ENCODE measurements at places on chromosomes 1 and 21.

- no peak for DNase-seq
Observed at GRCh38 chr1:230303822-230304221, 122.3 kb downstream of the PGBD5 start.

GRCh38 chr1:27583479-27583878, 20.5 kb downstream of the AHDC1 start:
- DNase-seq, result no peak

- no peak for DNase-seq
Observed at GRCh38 chr1:151606384-151606783, 5.5 kb upstream of the SNX27 start.

DNA sequence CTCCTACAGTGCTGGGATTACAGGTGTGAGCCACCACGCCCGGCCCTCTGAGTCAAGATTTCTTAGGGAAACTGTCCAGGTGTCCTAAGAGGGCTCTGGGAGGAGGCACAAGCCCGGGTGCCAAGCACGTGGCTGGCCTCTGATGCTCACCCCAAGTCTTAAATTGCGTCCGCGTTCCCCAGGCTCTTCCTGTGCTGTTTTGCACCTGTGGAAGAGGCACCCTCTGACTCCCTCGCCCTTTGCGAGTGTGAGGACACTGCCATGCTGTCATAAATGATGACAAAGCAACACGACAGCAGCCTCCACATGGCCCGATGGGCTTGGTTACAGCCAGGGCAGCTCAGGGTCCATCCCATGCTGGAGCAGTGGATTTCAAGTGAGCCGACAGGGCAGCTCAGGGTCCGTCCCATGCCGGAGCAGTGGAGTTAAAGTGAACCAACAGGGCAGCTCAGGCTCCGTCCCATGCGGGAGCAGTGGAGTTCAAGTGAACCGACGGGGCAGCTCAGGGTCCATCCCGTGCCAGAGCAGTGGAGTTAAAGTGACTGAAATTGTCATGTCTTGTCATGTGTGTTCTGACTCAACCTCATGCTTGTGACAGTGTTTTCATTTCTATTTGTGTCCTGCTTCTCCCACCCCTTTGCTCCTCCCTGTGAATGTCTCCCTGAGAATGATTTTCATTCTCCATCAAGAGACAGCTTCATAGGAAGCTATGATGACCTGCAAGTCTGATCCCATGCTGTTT, 33.9 kb downstream of the PCNT start:
- DNase-seq, result no peak

DNA sequence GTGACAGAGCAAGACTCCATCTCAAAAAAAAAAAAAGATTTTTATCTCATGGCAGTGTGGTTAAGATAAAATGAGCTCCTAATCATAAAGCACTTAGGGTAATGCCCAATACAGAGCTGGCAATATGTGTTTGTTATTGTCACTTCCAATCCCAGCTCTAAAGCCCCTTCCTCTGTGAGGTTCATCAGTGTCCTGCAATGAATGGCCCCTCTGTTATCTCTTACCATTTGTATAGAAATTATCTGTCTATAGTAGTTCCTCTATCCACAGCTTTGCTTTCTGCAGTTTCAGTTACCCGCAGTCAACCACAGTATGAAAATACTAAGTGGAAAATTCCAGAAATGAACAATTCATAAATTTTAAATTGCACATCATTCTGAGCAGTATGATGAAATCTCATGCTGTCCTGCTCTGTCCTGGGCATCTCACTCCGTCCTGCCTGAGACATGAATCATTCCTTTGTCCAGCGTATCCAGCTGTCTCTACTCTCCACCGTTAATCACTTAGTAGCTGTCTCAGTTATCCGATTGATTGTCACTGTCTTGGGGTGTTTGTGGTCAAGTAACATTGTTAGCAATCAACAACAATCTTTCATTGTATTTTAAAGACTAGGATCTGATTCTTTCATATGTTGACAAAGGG, 50.2 kb upstream of the DNAH14 start:
- DNase-seq, result no peak

- DNase-seq, result no peak
Observed at GRCh38 chr1:171226747-171227370, 21.4 kb upstream of the FMO1 start.

- DNase-seq, result no peak
Observed at GRCh38 chr1:214404571-214405213, 123.7 kb downstream of the SMYD2 start.

DNA sequence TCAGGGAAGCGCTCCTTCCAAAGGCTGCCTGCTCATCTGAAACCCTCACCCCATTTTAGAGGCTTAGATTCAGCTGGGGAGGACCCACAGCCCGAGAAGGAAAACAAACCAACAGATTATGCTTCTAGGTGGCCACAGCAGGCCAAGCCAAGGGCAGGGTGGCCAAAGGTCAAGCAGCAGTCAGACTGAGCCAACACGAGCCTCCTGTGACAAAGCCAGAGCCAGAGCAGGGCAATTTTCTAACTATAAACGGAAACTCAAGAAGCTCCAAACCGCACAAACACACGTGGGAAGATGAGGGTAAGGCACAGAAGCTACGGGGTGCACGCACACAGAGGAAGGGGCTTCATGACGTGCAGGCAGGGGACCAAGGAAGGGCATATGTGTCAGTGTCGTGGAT, 64.1 kb downstream of the PLEKHA6 start:
- no peak for DNase-seq

GRCh38 chr1:109785446-109786111, 21.9 kb upstream of the EPS8L3 start:
- DNase-seq, result no peak

GRCh38 chr1:106603616-106604015, 452.9 kb upstream of the PRMT6 start:
- no peak for DNase-seq

DNA sequence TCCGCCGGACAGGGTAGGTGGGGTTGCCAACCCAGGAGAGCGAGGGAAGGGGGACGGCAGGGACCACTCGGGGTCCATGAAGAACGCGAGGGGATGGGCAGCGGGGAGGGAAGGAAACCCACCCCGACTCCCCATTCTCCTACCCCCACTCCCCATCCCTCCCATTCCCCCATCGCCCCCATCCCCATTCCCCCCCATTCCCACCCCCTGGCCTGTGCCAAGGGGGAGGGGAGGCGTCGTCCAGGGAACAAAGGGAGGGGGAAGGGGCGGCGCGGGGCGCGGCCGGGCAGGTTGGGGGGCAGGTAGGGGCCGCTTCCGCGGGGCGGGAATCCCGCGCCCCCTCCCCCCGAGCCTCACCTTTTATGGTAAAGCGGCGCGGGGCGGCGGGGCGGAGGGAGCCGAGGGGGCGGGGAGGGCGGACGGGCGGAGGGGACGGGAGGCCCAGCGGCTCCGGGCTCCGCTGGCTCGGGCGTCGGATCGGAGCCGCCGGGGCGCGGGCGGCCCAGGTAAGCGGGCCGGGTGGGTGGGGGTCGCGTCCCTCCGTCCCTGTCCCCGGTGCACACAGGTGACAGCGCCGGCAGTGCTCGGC, at the start of gene FBLIM1:
TSS of gene FBLIM1 (plus strand) at position 453 of the 589 bp plus-strand sequence. CDS start 6,189 bp downstream, outside the sequence.
- DNase-seq, result no peak

- no peak for DNase-seq
Observed at GRCh38 chr1:109116286-109116685, 2.4 kb downstream of the ELAPOR1 start.

DNA sequence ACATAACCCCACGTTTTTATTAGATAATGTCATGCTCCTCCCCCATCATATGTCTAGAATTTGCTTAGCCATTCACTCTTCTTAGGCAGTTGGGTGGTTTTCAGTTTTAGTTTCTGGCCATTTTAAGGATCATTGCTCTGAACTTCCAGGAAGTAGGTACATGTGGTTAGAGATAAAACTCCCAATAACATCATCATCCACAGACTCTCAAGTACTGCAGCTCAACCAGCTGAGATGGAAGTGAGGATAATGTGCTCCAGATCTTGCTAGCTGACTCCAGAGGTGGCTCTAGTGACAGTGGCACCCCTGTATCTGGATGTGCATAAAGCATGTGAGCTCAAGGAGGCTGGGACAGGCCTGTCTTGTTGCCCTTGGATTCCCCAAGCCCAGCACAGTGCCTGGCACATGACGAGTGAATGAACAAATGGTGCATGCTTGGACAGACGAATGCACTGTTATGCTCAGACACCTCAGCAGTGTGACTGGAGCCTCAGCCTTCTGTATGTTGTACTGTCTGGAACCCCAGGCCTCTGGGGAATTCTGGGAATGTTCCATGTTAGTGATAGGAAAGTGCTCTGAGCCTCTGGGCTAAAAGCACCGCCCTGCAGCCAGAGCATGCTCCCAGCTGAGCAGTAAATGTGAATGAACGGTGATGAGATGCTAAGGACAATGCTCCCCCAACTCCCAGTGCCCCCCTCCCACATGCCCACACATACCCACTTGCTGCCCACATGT, 16.4 kb upstream of the KCNN3 start:
- DNase-seq, result no peak

- no peak for DNase-seq
Observed at GRCh38 chr1:52487632-52488031, 65.3 kb downstream of the TUT4 start.

DNA sequence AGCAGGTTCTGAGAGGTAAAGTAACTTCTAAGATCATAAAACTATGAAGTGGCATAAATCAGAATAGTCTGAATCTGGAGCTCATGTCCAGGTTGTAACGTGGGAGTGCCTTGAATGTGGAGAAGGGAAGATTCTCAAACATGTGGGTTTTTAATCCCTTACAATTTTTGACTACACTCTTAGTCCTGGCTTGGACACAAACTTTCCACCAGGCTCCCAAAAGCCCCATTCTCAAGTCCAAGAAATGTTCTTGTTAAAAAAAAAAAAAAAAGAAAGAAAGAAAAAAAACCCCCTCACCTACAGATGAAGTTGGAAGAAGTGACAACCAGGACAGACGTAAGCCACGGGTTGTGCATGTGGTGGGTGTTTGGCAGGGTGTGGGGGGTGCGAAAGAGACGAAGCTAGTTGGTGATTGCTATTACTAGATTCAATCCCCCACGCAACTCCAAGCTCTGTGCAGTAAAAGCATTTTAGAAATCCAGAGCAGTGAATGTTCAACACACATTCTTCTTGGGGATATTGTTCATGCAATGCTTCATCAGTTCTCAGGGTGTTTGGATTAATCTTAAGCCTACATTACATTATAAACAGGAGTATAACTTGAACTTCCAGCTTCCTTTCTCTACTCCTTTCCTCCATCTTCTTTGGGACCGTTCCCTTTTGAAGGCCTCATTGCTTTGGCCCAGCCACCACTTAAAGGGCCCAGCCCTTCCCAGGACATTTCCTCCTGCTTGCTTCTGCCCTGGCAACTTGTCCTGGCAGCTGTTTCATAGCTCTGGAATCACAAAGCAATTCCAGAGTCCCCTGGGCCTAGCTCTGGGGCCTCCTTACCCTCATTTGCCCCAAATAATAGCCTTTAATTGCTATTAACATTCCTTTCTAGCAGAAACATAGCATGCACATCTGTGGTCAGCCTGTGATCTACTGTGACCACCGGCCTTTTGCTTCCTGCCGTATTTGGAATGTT, 41.8 kb downstream of the PHC2 start:
- DNase-seq, result no peak

DNA sequence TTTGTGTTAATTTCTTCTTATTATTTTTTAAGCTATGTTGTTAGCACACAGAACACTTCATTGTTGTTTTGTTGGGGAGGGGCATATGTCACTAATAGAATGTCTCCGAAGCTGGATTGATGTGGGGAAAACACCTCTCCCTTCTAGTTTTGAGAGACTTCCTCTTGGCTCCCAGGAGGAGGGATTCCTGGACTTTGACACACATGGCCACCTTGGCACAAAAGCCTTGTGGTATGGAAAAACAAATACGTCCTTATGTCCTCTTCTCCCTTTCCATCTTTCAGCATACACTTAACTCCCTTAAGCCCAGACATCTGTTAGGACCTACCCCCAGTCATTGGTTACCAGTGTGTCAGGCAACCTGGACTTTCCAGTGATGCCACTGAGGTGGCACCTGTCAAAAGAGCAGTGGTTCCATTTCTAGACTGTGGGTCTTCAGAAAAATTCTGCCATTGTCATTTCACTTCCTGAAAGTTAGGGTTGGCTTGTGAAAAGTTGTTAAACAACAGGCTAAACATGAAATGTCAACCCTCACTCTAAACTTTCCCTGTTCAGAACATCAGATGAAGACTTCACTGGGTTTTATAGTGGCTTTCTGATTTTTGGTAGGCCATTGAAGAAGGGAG, 12.5 kb upstream of the ABCB10 start:
- DNase-seq, result no peak

- DNase-seq, result no peak
Observed at GRCh38 chr1:244296447-244296846, 155.3 kb downstream of the ADSS2 start.

DNA sequence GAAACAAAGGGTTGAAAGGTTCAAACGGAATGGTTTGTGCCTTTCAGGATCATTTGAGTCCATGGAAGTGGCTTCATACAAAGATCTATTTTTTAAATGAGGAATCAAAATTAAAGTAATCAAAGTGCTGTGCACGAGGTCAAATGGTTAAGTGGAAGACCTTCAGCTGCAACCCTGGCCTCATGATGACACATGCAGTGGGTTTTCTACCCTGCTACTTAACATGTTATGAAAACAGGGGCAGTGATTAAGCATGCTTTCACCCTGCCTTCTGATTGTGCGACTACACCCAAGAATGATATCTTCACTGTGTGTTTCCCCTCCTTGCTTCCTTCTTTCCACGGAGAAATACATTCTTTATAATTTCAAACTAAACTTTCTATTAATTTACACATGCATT, 604.2 kb downstream of the LRRIQ3 start:
- no peak for DNase-seq

DNA sequence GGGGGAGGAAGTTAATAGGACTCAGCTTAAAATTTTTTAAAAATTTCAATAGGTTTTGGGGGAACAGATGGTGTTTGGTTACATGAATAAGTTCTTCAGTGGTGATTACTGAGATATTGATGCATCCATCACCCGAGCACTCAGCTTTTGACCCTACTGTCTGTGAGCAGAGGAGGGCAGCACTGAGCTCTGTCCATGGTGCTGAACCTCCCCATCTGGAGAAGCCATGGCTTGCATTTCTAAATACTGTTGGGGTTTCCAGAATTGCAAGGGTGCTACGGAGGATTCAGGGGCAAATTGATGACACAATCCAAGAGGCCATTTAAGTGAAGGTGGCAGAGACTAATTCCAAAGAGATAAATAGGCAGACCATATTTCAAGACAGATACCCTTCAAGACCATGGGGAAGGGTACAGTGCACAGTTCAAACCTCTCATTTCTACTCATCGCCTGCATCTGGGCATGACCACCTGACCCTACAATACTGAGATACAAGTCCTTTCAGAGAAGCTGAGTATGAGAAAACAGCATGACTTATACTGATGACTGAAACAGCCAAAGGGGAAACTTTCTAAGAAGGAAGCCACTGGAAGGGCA, 17.2 kb downstream of the SYT2 start:
- DNase-seq, result peak; percentile 57

GRCh38 chr1:29673228-29673500, 436.8 kb downstream of the PTPRU start:
- DNase-seq, result no peak

- DNase-seq, result no peak
Observed at GRCh38 chr1:3125546-3126368, 56.8 kb downstream of the PRDM16 start.

DNA sequence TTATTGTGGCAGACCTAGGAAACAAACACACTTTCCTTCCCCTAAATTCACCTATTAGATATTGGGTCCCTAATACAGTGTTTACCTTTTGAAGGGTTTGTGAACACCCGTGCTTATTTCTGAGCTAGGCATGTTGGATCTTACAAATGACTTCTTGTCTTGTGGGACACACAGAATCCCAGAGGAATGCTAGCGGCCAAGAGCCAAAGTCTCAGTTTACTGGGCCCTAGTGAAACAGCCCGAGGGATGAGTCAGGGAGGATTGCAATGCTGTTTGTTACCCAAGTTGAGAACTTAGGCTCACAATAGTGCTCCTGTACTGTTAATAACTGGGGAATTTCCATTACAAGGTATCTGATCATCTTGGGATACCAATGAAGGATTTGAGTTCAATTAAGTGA, 100.1 kb upstream of the AKT3 start:
- no peak for DNase-seq
